ENCODE measurements at places on chromosomes 16 and 17. TPM values are rescaled to one million over a fixed set of nuclear protein-coding genes. Genes with fewer than 3 reads are reported as not detected.

Gene CRISPLD2
- 37.0 TPM for total RNA-seq

DNA sequence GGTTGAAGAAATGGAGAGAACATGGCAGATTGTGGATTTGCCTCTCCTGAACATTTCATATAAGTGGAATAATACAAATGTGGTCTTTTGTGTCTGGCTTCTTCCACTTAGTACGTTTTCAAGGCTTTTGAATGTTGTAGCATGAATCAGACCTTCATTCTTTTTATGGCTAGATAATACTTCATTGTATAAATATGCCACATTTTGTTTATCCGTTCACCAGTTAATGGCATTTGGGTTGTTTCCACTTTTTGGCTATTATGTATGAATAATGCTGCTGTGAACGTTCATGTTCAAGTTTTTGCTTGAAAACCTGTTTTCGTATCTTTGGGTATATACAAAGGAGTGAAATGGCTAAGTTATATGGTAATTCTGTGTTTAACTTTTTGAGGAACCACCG, 130.4 kb downstream of the TANC2 start:
- DNase-seq: peak; percentile 75

DNA sequence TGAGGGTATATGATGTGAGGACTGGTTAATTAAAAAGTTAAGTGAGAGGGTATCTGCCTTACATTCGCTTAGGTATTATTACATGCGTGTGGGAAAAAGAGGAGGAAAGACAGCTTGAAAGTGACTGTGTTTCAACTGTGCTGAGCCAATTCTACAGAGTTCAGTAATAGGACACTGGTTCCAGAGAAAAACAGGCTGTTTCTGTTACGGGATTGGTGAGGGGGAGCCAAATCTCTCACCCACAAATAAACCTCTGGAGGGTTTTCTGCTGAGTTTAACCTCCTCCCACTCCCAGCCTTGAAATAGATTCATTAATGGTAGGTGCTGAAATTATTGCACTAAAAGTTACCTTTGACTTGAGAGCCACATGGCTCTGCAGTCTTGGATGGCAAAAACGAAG, 3.9 kb upstream of the KRT26 start:
- no peak for DNase-seq

DNA sequence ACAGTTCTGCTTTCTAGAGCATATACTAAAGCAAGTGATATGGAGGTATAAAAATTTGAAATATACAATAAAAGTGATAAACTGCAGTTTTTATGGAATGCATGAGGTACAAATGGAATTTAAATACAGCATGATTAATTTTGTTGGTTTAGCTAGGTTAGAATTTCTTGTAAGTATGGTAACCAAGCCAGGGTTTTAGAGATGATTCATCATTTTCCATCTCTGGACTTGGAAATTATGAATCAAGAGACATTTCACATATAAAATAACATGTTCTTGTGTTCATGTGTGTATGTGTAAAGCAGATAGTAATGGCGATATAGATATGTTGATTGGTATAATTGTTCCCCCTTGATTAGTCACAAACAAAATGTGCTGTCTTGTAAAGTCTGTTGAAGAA, 1219.8 kb downstream of the CDH8 start:
- no peak for DNase-seq

DNA sequence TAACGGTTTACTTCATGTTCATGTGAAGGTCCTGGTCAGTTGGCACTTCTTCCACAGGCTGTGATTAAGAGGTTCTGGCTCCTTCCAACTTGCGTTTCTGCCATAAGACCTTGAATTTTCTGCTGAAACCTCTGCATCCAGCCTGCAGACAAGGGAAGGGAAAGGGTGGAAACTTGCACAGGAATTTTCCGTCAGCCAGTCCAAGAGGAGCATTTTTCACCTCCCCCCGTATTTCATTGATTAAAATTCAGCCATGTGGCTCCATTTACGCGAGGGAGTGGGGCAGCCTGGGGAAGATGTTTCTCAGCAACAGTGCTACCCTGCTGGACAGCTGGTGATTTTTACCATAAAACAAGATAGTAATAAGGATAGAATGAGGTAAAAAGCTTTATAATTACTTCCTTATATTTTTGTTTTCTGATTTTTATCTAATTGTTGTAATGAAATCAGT, 101.5 kb upstream of the SMIM36 start:
- no peak for DNase-seq

All from fibroblast of lung (primary cell).